Activated T-helper 2 cell treated with anti-CD3 and anti-CD28 coated beads, Interferon-gamma antibody, Interleukin-2, Interleukin-4, amounts not matched to agents 10 μg/mL and 5 μg/mL and 100 μg/mL, durations not matched to agents 14 hours and 24 hours and 36 hours (primary cell): ENCODE measurements at places on chromosomes 3 and 15.

- no peak for DNase-seq
Measured at GRCh38 chr15:64623347-64623996, 151.9 kb downstream of the RBPMS2 start.

- DNase-seq: no peak
Measured at GRCh38 chr15:71002316-71002715, 109.7 kb downstream of the LRRC49 start.

DNA sequence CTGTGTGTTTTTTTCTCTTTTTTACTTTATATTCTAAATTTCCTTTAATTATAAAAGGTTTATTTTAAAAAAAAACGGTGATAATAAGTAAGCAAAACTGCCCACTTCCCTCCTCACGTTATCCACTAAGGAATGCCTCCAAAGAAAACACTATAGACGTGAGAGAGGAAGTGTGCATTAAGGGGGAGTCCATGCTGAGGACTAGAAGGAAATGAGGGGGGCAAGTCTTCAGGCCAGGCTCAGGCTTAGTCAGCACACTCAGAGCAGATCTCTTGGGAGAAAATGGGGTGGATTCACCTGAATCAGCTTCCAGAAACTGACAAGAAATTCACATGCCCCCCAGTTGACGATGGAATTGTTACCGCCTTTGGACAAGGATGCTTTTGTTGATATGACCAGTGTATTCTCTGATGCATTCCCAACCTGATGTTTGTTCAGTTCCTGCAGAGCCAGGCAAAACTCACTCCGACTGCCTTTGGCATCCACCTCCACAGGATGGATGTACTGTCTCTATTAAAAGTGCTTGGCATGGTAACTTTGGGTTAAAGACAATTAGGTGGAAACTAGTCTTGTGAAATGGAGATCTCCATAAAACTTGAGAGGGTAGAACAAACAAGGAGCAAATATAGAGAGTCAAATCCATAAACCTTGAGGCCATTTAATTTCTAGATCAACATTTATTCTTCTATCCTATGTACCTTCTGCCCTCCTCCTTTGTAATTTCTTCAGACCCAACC is 167.8 kb downstream of the MYRIP start:
- DNase-seq: no peak

DNA sequence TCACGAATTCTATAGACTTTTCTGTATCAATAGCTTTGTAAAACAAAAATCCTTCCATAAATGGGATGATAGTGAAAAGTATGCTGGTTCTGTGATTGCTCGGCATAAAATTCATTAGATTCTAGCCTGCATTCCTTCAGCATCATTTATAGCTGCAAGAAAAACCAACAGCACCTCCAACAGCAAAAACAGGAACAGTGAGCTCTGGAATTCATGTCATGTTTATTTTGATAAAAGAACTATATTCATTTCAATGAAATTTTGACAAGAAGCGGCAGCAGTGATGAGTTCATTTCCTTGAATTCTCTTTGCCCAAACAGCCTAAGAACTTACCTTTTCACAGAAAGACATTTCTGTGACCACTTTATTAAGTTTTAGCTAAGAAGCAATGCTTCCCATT is 515.2 kb upstream of the CCDC54 start:
- no peak for DNase-seq

GRCh38 chr15:55235546-55236036 is 38.9 kb upstream of the RSL24D1 start:
- no peak for DNase-seq

GRCh38 chr3:150038830-150039229 is 68.1 kb upstream of the PFN2 start:
- DNase-seq: no peak
